CD4-positive, alpha-beta T cell treated with Interleukin-6 at 100 ng/mL for 8 hours (primary cell): ENCODE measurements at places on chromosomes 11 and 22.

DNA sequence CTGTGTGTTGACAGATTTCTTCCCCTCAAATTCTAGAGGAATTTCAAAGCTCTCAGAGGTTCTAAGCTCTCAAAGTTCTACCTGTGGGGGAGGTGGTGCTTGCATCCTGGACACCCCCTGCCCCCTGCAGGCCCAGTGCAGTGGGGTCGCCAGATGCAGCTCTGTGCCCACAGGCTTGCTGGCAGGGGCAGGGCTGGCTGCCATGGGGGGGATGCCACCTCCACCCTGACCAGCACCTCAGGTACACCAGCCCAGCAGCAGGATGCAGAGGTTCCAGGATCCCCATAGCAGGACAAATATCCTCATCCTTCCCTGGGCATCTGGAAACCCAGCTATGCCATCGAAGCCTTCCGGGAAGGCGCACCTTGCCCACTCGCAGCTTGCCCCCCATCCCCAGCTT, 91.1 kb downstream of the BRD1 start:
- no peak for DNase-seq

GRCh38 chr11:44308923-44309477, 939 bp downstream of the ALX4 start:
- no peak for DNase-seq

GRCh38 chr11:36300650-36301049, 4.6 kb downstream of the PRR5L start:
- no peak for DNase-seq

- DNase-seq = no peak
Observed at GRCh38 chr11:115456019-115456418, 48.2 kb downstream of the CADM1 start.

GRCh38 chr11:46378296-46378695, 3.2 kb upstream of the MDK start:
- no peak for DNase-seq

DNA sequence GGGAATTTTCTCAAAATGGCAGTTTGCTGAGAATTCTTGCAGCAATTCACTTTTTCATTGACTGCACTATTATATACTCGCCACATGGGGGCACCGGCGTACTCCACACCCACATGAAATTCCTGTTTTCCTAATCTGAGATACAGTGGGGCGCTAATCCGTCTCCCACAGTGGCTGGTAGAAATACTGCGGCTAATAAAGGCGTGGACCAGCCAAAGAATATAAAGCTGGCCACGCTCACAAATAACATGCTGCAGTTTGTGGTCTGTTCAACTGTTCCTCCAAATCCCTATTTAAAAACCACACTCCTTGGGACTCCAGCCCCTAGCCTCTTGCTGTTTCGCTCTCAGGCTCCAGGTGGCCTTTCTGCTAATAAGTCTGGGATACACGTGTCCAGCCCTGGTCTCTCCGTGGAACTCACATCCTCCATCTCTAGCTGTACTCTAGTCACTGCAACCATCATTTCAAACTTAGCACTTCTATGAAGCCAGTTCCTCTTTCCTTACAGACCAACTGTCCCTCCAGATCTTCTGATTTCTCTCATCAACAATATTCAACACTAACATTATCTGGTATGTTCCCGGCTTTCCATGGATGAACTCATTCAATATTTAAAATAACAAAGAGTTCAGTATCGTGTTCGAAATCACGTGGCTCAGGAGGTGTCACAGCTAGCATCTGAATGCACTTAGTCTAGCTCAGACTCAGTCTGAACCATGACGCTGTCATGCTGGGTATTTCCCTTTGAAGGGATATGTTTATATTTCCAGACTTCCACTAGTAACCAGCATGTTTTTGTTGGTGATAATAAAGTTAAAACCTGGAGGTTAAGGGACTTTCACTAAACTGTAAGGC, 22.0 kb downstream of the TBRG1 start:
- DNase-seq = peak; percentile 32

DNA sequence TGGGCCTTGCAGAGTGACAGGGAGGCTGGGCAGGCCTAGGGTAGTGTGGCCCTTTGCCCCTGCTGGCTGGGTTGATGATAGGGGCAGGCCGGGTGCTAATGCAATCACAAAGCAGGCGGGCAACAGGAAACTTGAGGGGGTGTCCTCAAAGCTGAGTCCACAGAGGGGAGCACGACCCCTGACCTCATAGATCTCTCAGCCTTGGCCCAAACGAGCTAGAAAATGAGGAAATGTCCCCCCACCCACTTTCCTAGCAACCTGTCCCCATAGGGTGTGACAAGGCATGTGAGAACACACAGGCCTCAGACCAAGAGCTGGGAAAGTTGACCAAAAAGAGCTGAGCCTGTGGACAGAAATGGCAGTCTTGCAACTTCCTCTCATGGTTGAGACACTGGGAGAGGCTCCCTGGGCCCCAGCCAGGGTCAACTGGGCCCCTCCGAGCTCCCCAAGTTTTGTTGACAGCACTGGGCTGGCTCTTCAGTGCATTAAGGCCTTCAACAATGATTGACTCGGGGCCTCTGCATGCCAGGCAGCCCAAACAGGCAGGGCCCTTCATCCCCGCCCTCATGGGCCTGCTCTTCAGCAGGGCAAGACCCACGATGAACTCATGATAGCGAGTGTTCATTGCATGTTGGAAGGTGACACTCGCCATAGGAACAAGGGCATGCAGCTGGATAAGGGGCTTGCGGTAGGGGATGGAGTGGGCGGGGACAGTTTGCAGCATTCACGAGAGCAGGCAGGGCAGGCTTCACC, 9.8 kb upstream of the SPI1 start:
- no peak for DNase-seq

DNA sequence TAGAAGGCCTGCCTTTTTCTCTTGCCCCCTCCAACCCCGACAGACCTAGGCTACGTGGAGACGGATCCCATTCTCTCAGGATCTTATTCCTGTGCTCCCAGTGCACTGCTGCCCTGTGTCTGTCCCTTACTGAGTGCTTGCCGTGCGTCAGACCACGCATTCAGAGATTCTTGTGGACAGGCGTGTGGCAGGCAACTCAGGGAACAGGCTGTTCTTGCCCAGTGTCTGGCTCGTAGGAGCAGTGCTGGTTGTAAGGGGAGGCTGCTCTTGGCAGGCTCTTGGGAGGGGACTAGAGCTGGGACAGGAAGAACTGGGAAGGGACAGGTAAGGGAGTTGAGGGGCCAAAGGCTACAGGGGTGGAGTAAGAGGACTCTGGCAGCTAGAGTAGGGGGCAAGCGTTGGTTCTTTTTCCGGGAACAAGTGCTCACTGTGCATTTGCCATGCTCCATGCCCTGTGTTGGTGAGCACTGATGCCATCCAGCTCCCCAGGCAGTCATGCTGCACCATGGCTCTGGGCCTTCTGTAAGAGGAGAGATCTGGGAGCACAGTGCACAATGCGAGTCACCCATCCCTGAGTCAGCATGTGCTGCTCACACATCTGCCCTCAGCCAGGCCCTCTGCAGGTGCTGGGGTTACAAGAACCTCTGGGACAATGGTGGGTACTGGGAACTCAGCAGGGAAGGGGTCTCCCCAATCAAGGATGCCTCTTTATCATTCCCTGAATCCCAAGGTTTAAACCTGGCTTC, 119.1 kb downstream of the TBC1D22A start:
- DNase-seq = no peak

- DNase-seq = no peak
Observed at GRCh38 chr11:121067962-121068647, 32.9 kb upstream of the TECTA start.

DNA sequence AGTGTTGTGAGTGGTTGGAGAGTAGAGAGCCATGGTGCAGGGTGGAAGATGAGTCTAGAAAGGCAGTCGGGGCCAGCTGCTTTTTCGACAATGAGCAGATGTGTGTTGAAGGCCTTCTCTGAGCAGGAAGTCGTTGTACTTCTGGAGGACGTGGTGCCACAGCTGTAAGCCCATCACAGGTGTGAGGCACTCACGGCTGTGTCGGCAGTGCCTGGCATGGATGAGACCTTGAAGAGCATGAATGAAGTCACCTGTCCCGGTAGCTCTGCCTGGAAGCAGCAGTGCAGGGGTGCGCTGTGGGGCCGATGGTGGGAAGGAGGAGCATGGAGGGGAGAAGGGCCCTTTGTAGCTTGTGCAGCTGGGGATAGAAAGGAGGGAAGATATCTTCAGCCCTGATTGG, 165.2 kb downstream of the PKNOX2 start:
- no peak for DNase-seq

GRCh38 chr11:116601814-116602636, 170.8 kb downstream of the BUD13 start:
- no peak for DNase-seq

DNA sequence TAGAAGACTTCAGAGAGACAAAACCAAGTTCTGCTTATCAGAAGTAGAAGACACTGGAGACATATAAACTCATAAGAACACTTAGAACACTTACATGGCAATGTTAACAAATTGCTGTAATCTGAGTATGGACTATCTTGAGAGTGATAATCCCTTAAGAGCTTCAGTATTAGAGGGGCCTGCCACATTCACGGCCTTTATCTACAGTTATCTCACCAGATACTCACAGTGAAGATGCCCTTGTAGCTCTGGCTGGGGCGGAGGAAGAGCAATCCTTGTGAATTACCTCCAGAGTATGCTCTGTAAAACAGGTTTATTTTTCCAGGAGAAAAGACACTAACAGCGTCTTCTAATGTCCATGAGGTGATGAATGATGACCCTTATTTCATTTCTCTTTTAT, 762.8 kb downstream of the FAM181B start:
- no peak for DNase-seq

DNA sequence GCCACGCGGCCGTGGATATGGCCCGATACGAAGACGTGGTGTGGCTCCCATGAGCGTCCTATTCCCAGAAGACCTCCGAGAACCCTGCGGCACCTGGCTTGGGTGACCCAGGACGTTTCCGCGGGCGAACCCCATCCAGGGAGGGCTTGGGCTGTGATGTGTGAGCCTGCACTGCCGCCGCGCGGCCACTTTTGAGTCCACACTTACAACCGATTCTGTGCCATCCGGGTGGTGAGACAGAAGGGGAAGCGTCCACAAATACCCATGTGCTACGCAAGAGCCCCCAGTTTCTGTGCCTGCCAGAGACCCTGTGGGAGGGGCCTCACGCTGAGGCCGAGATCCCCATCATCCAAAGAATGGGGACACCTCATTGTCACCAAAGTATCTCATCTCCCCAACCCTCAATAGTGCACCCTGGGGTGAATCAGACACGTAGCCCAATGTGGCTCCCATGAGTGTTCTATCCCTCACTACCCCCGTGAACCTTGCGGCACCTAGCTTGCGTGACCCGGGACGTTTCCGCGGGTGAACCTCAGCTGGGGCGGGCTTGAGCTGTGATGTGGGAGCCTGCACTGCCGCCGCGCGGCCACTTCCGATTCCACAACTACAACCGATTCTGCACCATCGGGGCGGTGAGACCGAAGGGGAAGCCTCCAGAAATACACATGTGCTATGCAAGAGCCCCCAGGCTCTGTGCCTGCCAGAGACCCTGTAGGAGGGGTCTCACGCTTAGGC, 4.6 kb upstream of the H19 start:
- DNase-seq = no peak
